SK-N-DZ (cell line): ENCODE measurements at places on chromosomes 7 and 10.

DNA sequence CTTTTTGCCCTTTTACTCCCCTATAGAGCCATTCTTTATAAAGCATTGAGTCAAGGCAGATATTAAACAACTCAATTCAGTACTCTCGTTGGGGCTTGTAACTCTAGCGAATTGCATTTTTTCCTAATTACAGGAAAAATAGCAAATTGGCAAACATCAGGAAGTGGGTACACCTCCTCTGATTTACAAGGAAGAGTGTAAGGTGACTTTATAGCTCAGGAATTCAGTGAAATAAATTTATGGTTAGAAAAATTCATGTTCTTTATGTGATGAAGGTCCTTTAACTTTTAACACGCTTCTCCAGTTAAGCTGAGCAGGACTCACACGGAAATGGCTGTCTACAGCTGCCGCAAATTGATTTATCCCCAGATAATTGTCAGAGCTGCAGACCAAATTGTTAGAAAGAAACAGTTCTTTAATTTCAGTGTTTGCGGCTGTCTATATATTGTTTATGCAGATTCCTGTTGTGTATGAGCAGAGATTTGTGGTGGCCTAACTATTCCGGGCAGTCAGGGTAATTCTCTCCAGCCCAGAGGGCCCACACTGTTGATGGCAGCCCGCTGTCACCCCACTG lies 151.1 kb upstream of the MKI67 start:
- no peak for DNase-seq

DNA sequence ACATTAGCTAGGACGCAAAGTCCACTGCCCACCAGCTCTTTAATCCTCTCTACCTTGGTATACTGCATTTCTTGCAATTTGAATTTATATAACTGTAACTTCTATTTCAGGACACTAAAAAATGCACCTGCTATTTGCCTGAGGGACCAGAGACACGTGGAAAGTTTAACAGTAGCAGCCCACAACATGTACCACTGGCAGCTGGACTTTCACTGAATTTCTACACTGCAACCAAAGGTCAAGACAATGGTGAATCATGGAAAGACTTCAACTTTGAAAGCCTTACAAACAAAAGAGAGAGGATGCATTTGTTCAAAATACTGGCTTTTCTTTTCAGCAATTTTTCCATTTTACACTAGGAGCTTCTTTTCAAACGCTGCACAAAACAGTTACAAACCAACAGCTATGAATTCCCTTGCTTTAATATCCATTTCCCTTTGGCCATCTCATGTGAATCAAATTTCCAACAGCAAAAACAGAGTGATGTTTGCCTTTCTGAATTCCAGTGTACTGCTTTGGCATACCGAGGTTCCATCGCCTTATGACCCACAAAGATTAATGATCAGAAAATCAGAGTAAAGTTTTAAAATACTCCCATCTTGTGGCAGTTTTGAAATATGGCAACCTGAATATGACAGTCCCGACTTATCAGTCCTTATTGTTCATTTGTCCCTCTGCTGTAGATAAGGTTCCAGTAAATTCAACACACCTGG lies 29.9 kb upstream of the HNRNPH3 start:
- peak; percentile 56 for DNase-seq

DNA sequence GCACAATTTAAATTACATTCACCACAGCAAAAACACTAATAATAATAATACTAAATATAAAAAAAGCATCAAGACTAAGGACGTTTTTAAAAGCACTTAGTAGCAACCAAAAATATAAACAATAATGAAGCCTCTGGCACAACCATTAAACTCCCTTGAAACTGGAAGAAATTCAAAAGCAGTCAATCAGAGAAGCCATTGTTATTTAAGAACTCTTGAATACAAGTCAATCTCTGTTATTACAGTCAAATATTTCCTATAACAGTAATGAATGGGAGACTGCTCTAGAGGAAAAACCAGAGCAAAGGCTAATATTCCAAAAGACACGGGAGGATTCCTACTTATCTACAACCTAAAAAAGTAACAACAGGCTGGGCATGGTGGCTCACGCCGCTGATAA lies 164.2 kb downstream of the KMT2E start:
- no peak for DNase-seq

GRCh38 chr10:103153302-103154197 lies 39.5 kb downstream of the NT5C2 start:
- DNase-seq, result no peak

GRCh38 chr7:3860932-3861331 lies 559.9 kb downstream of the SDK1 start:
- DNase-seq, result no peak

DNA sequence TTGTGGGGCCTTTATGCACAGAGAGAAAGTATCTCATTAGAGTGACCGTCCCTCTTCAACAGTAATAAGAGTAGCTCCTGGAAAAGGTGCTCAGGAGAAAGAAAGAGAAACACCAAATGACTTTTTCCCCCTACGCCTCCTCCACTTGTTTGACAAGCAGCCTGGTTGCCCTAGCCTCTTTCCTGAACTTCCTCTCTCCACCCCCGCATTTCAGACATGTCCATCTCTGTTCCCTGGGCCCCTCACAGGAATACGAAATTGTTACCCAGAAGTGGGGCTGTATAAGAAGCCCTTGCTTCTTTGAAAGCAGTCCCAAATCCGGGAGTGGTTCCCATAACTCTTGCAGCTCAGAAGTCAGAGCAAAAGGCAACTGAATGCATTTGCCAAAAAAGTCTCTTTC lies 119.6 kb upstream of the ADO start:
- DNase-seq, result no peak

- no peak for DNase-seq
Observed at GRCh38 chr7:138875794-138876193, 77.8 kb upstream of the ATP6V0A4 start.

DNA sequence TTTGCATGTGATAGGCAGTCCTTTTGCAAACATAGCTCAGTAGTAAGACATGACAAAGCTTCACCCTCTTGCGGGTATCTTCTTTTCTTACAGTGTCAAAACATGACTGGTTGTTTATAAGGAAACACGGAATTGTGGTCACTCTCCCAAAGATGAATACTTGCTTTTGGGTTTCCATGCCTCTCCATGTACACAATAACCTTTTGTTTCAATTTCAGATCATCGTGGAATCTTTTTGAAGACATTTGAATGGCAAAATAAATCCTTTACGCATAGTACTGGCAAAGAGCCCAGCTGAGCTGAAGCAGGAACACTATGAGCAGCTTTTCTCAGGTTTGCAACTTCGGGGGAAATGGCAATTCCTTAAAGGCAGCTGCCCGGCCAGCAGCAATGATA lies 156.8 kb upstream of the FRMD4A start:
- DNase-seq, result no peak

DNA sequence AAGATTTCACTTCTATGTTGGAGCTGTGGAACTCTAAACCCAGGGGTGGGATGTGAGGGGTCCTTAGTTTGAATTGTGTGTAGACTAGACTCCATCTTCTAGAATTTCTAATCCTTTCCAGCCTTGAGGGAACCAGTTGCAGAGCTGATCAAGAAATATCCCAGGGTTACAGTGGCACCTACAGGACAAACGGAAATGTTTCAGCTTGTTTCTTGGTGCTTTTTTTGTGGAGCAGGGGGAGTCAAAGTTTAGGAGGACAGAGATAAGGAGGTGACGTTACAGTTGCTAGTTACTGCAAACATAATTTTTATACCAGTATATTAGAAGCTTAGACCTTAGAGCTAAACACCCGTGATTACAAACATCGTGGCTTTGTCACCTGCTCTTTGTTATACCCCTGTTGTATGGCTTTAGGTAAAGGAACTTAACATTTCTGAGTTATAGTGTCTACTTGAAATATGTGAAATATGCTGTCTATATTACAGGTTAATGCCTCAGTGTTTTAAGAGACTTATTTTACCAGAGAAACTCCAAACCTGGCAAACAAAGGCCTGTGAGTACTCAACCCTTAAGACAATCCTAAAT lies 84.5 kb upstream of the DYNC1I1 start:
- DNase-seq, result peak; percentile 48

DNA sequence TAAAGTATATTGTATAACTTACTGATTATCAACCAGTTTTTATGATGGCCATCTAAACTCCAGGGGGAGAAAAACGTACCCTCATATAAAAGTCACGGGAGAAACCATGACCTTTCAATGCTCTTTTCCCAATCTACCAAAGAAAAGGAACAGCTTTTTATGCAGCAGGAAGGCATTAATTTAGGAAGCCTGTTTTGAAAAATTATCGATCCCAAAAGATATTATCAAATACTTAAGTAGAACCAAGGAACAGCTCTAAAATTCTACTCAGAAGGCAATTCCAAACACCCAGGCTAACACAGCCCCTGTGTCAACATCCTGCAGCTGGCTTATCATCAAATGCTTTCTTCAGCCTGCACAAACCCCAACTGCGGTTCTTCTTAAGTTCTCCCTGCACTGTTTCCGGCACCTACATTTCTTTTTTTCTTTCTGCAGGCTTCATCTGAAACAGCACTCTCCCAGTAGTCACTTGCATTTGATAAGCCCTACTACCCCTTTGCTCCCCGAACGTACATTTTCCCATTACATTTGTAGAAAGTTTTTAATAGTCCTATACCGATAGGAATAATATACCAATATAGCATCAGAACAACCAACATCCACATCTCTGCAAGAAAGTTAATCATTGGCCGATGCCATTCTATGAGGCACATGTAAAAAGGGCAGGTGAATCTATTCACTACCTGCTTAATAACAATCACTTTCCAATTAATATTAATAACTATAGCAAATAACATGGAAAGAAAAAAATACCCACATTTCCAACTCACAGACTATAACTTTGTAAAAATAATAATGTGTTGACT lies 47.9 kb downstream of the PIP4K2A start:
- DNase-seq, result peak; percentile 20

- DNase-seq, result peak; percentile 49
Observed at GRCh38 chr10:115417585-115418265, 324.6 kb downstream of the ATRNL1 start.

GRCh38 chr10:48236199-48236621 lies 38.3 kb downstream of the FRMPD2 start:
- DNase-seq, result no peak

DNA sequence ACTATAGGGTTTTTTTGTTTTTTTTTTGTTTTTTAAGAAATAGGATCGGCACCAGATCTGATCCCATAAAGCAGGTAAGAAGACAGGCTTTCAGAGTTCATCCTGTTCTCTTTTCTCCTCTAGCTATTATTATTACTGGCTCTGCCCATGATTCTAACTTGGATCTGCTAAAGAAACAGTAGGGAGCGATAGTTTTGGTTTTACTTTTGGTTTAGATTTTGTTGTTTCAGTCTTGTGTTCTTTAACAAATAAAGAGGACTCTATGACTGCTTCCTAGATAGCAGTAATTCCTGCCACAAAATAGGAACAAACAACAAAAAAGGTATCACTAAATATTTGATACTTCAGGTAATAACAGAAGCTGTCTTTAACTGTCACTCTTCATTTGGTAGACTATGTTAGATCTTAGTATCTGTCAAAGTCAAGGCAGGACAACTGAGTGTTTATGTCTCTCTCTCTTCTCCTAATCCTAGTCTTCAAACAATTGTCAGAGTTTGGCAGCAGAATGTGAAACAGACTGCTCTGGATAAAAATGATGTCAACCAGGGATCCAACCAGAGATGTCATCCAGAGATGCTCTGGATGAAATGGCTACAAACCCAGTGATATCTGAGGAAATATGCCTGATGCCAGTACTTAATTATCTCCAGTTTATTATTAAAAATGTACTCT lies 99.8 kb downstream of the KMT2C start:
- no peak for DNase-seq

DNA sequence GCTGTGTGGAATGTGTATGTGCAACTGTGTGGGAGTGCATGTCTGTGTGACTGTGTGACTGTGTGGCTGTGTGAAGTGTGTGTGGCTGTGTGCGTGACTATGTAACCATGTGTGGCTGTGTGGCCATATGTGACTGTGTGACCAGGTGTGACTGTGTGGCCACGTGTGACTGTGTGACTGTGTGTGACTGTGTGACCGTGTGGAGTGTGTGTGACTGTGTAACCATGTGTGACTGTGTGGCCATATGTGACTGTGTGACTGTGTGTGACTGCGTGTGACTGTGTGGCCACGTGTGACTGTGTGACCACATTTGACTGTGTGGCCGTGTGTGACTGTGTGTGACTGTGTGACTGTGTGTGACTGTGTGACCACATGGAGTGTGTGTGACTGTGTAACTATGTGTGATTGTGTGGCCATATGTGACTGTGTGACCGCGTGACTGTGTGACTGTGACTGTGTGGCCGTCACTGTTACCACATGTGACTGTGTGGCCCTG lies 502.9 kb downstream of the DNAJB6 start:
- DNase-seq, result no peak

DNA sequence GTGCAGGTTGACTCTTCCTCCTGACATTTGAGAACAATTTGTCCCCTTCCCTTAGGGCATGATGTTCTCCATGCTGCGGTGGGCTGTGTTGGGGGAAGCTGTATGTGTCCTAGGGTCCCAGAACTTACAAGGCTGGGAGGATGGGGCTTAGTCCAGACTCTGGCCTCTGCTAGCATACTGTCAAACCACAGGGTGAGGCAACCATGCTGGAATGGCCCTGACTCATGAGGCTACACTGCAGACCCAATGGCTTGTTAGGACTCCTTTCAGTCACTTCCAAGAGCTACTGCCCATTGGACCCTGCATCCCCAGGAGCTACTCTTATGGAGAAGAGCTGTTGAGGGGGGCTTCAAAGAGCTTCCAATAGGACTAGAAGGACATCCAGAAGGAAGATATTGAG lies 20.1 kb upstream of the FAM170B start:
- no peak for DNase-seq

GRCh38 chr7:30253796-30254165 lies 30.6 kb upstream of the ZNRF2 start:
- no peak for DNase-seq
